ENCODE measurements at places on chromosomes 7 and 10.

GRCh38 chr10:47381103-47381395 is 3.0 kb downstream of the ZNF488 start:
- no peak for DNase-seq

- no peak for DNase-seq
Observed at GRCh38 chr7:146713934-146714333, 597.3 kb downstream of the CNTNAP2 start.

- no peak for DNase-seq
Observed at GRCh38 chr10:102796407-102797176, 40.6 kb downstream of the CYP17A1 start.

GRCh38 chr7:149729983-149730801 is 43.2 kb downstream of the ZNF467 start:
- DNase-seq = no peak

DNA sequence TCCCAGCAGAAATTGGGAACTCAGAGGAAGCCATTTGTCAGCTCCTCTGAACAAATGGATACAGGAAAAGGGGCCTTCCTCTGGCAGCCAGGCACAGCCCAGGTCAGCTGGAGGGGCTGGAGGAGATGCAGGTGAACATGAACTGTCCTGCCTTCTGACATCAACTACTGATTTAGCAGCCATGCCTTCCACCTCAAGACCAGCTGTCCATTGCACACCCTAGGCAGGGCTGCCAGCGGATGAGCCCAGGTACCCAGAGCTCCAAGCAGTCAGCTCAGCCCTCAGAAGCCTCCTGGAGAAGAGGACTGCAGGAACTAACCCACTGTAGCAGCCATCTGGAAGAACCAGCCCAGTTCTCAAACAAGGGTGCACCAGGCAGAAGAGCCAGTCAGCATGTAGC is 44.1 kb upstream of the GDF10 start:
- no peak for DNase-seq

DNA sequence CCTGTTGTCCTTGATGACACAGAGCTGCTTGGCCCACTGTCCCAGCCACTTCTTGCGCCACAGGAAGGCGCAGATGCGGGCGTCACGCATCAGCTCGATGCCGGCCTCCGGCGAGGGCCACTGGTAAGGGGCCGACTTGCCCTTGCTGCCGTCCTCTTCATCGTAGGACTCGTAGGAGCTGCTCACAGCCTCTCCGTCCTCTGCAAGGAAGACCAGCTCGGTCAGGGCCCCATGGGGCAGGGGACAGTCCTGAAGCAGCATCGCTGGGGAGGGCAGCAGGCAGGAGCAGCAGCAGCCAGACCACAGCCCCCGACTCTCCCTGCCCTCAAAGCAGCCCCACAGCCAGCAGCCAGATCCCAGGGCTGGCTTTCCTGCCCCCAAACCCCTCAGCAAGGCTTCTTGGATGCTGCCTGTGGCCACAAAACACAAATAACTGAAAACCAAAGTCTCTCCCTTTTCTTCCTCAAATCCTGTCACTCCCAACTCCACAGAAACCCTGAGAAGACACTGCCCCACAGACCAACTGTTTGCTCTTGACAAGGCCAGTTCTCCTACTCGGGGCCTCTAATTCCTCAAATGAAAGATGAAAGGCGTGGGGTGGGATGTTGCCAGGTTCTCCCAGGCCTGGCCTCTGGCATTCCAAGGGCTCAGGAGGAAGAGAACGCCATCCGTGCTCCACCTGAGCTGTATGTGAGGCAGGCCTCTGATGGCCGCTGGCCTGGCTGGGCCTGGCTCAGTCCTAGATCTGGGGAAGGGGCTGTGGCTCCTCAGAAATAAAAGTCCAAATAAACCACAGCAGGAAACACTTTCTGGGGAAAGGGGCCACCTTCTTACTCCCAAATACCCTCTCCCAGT is 76.7 kb downstream of the VWA2 start:
- DNase-seq = no peak

DNA sequence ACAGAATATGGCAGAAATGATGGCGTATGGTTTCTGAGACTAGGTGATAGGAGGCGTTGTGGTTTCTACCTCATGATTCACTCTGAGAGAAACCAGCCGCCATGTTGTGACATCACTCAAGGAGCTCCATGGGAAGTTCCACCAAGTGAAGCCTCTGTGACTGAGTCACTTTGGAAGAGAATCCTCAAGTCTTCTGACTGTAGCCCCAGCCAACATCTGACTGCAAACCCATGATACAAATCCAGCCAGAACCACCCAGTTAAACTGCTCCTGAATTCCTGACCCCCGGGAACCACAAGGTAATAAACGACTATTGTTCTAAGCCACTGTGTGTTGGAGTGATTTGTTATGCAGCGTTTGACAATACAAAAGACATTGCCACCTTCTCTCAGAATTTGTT is 91.1 kb upstream of the CARD11 start:
- DNase-seq = no peak

GRCh38 chr7:1400371-1400770 is 58.9 kb downstream of the MICALL2 start:
- DNase-seq = no peak

DNA sequence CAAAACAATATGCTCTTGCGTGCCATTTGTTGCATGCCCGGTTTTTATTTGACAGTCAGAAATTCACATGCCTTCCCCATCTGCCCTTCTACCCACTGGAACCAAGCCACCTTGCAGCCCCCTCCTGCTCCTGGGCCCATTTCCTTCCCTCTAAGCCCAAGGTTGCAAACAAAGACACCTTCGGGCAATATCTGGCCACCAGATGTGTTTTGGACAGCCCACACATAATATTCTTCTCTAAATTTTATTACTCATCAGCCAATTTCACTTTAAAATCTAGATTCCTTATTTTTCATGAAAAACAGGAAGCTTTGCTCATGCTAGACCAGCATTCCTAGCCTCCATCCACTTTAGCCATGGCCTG is 18.2 kb upstream of the C10orf105 start:
- no peak for DNase-seq

DNA sequence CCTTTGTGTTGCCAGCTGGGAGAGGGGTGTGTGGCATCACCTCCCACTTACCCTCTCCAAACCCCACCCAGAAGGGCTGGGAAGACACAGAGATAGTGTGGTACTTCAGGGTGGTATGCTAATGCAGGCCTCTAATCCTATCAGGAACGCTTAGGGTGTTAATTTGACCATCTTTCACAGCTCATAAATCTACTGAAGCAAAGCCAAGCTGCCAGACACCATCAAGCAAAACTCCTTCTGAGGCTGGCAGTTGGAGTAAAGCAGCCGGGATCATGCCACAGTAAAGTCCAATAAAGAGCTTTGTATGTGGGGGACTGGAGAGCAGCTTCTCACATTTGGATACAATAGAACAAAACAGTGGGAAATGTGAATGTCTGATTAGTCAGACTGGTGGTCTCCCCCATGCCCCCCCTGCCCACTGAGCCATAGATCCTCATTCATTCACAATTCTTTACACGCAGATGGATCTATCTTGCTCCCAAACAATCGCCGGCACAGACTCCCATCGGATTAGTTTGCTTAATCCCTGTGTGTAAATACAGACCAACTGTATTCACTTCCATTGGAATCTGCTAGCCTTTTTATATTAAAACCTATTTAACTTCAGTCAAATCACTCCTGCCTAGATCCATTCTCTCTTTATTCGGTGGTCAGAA is 29.6 kb downstream of the FGFBP3 start:
- DNase-seq = no peak

- no peak for DNase-seq
Observed at GRCh38 chr7:5217851-5218331, 27.9 kb downstream of the WIPI2 start.

GRCh38 chr7:78734626-78735025 is 718.8 kb downstream of the MAGI2 start:
- DNase-seq = no peak

DNA sequence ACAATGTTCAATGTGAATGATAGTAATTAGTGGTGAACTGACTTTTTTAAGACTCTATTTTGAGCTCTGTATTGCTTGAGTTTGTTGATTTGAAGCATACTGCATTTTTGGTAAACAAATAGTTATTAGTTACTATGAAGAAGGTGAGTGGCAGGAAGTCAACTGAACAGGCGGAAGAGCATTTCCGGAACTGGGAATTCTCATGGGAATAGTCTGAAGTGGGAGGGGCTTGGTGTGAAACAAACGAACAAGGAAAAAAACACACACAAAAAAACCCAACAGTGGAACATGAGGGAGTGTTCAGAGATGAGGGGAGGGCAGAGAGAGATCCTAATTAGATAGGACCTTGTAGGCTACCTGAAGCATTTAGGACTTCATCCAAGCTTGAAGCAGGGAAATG is 43.9 kb upstream of the C1QL3 start:
- DNase-seq = no peak

DNA sequence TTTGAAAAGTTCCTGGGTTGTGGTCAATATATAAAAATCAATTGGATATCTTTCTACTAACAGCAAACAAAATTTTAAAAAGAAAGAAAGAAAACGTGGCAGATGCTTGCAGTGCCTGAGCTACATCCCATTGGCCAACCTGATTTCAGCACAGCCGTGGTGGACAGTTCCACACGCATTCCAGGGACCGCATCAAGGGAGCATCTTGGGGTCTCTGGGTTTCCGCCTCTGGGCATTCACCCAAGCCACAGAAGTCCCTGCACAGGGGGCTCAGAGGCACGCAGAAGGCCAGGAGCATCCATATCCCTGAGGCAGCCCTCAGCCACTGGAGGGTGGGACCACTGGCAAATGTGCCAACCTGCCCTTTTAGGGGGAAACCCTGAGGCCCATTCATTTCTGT is 254.5 kb upstream of the RNF32 start:
- DNase-seq = no peak

DNA sequence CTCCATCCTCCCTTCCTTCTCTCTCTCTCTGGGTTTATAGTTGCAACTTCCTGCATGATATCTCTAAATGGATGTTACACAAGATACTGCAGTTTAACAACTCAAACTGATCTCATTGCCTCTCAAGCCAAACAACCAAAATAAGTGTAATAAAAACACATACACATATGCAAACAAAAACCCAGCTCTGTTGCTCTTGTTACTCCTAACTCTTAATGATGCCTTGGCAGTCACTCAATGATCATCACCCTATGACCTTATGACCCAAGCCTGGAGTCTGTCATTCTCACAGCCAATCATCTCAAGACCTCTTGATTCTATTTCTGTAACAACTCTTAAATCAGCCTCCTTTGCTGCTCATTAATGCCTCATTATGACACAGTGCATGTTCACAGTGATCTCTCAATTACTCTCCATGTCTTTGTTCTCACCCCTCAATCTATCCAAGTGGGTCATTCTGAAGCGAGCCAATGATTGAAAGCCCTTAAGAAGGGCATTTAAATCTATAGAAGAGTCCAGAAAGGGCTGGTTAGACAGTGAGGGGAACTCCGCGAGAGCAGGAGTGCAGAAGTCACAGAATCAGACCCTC is 210.9 kb downstream of the INHBA start:
- no peak for DNase-seq

DNA sequence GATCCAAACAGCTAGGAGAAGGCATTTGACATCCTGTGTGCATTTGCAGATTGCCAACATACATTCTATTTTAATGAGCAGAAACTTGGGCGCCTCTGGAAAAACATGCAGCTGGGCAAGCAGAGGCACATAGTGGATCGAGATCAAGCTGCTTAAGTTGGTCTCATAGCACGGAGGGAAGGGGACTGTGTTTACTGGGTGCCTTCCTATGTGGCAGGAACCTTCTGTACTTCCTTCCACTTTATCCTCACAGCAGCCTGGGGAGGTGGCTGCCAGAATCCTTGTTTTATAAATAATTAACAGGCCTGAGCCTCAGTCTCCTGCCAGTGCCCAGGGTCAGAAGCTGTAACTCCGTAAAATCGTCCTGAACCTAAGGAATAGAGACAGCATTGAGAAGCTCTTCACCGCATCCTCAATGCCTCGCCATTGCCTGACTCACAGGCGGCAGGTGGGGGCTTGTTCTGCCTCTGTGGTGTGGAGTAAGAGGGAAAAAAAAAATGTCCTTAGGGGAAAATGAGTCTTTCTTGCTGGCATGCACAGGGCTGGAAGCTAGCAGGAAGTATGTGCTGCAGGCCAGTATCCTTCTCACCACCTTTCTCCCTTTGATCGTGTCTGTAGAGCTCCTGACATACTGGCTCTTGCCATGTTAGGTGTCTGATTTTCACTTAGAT is 6.2 kb downstream of the VWA2 start:
- no peak for DNase-seq

DNA sequence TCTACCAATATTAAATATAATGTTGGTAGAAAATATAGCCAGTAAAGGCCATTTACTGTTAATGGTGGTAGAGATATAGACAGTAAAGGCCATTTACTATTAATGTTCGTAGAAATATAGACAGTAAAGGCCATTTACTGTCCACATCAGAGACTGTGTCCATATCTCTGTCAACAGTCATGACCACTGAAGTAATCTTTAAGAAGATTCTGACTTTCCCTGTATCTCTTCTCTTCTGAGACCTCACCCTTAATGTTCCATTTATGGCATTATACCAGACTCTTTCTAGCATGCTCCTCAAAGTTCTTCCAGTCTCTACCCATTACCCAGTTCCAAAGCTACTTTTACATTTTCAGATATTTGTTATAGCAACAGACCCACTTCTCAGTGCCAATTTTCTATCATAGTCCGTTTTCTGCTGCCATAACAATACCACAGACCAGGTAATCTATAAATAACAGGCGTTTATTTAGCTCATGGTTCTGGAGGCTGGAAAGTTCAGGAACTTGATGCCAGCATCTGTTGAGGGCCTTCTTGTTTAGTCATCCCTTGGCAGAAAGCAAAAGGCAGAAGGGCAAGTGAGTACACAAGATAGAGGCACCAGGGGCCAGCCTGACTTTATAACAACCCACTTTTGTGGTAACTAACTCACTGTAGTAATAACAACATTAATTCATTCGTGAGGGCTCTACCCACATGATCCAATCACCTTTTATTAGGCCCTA is 7.9 kb upstream of the NUDCD3 start:
- no peak for DNase-seq

DNA sequence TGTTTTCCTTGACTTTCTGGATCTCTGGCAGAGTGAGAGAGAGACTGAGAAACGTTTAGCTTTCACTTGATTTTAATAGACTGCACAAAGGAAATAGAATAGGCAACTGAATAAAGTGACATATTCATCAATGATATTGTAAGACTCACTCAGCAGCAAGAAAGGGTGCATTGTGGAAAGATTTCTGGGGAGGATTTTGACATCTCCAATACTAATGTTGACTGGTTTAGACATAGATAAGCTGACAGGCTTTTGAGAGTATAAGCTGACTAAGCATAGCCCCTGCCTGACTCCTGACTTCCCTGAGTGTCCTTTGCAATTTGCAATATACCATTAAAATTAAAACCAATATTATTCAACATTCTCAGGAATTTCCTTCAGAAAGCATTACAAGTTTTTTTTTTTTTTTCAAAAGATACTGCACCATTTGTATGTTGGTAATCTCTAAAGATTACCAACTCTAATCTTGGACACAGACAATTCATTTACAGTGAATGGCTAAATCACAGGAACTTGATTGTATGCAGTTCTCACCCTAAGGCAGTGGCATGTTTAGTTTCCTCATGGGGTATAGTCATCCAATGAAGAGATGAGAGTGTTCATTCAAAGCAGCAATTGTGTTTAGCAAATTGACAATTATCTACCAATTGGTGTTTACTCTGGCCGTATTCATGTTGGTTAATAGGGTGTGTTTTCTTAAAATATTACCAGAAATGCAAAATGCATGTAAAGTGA is 325.6 kb downstream of the SORCS3 start:
- DNase-seq = no peak
